ENCODE measurements at places on chromosomes 4 and X.

GRCh38 chr4:76216975-76217814 lies 3.6 kb upstream of the SCARB2 start:
- DNase-seq = no peak

DNA sequence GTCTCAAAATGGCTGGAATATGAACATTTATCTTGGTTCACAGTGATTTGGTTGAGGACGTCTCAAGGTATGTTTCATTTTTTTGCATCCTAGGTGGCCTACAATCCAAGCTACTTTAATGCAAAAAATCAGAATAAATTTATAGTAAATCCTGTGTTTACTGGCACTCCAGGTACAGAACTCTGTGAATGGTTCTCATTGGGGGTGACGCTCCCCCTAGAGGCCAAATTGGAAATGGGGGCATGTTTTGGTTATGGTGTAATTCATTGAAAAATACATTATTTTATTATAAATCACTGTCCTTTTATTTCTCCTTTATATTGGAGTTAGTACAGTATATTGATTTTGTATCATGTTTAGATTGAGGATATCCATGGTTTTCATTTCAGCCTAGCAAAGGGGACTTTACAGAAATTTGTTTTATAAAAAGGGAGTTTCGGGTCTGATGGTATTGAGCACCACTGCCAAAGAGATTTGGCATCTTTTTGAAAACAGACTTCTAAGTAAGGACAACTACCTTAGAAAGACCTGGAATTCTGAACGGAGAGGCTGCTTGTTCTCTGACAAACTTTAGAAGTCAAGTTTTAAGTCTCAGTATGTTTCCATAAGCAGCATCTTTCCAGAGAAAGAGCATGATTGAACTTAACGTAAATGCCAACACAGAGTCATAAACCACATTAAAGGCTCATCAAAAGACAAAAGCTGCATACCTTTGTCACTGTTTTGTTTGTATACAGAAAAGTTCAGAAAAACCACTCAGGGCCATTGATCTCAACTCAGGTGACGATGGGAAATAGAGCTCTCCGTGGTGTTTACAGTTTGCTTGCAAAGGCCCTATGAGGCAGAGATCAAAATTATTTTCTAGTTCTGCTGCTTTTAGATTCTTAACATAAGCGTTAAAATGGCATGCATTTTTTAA lies 19.4 kb downstream of the MTM1 start:
- peak; percentile 33 for DNase-seq

GRCh38 chrX:15939737-15940136 lies 85.1 kb upstream of the AP1S2 start:
- no peak for DNase-seq

DNA sequence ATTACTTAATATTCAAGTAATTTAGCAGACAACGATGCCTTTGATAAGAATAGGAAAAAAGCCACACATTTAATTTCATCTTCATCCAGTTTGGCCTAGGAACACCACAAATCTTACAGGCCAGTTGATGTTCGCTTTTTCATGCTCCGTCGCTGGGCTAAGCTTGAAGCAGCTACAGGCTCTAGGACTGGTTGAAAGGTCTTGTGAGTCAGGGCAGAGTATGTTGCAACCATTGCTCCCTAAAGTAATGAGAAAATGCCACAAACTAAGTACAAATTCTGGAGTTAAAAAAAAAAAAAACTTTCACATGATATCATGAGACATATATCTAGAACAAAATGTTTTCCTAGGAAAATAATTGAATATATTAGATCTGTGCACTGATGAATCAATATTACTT lies 123.8 kb downstream of the RPS6KA6 start:
- DNase-seq = no peak

All from stimulated activated CD8-positive, alpha-beta memory T cell treated with anti-CD3 and anti-CD28 coated beads, Interleukin-15, amount 100 ng/mL, for 1 hour (primary cell).